Pancreas (tissue), 10 donors: ENCODE measurements at places on chromosomes 3 and 15. TPM values are rescaled to one million over a fixed set of nuclear protein-coding genes. Genes with fewer than 3 reads are reported as not detected.

GRCh38 chr3:98599647-98600411 is 6.4 kb upstream of the CPOX start:
- DNase-seq: no peak

DNA sequence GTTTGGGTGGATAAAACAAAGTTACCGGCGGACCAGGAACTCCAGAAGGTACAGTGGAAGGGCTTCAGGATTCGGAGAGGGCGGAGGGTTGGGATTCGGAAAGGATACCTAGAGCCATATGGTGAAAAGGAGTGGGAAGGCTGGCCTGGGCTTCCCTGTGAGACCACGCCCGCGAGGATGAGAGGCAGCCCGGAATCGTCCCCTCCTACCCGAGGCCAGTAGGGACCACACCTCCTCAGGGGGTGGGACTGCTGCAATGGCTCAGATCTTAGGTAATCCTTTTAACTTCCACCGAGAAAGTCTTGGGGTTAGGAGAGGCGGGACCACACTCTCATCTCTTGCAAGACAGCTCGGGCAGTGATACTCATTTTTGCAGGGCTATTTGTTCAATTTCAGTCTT is 511.3 kb downstream of the OCA2 start:
- DNase-seq: no peak

DNA sequence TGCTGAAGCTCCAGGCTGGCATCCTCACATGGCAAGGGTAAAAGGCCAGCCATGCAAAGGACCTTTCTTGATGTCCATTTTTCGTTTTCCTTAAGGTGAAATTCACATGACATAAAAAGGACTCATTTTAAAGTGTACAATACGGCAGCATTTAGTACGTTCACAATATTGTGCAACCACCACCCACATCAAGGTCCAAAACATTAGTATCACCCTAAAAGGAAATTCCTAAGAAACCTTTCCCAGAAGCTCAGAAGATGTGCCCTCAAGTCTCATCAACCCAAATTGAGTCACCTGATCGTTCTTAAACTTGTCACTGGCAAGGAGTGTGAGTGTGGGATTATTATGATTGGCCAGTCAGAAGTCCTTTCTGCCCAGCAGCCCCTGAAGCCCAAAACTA is 250.1 kb downstream of the TLE3 start:
- no peak for DNase-seq

DNA sequence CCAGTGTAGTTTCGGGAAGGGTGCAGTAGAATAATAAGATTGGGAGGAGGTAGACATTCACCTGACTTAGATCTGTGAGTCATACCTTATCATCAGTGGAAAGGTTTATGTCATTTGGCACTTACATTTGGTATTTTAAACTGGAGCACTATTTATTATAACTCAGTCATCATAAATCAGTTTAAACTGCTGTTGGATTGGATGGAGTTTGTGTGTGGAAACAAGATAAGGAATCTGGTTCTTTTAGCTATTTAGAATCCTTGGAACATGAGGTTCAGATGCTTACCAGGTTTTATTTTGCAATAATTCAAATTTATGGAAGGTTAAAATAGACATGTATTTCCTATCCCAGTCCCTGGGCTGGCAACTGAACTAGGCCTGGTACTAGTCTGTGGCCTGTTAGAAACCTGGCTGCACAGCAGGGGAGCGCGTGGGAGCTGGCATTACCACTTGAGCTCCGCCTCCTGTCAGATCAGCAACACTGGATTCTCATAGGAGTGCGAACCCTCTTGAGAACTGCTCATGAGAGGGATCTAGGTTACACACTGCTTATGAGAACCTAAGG is 34.5 kb downstream of the ZFAND6 start:
- DNase-seq: peak; percentile 50

The BNC1 gene
- polyA plus RNA-seq: 0.02 TPM

- DNase-seq: peak; percentile 35
These were observed 44.6 kb downstream of the ZIC4 start for GRCh38 chr3:147361454-147362420.

GRCh38 chr15:27686369-27686768 is 412.7 kb downstream of the OCA2 start:
- no peak for DNase-seq

DNA sequence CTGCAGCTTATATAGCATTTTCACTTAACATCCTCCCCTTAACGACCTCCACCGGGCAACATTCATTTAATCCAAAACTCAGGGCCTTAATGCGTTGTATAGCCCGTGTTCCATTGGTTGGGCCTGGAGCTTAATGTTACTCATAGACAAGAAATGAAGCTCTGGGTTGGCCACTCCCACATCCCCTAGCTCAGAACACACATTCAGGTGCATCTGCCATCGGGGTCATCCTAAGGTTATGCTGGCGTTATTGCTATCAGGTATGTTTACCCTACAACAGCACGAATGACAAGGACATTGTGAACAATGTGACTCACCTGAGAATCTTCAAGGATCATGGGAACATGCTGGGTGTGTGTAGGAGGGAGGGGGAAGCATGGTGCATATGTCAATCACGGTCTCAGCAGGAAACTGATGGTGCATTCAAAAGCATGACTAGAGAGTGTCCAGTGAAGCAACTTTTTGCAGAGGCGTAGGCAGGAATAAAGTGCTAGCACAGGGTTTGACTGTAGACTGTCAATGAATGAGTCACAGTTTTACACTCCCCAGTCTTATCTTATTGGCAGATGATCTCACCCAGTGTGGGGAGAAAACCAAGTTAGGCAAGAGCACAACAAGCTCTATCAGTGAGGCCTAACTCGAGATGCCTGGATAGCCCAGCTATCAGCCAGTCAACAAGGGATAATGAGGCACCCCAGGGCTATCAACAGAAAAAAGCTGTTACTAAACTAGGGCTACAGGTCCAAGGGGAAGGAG is 402.1 kb upstream of the MCTP2 start:
- no peak for DNase-seq

DNA sequence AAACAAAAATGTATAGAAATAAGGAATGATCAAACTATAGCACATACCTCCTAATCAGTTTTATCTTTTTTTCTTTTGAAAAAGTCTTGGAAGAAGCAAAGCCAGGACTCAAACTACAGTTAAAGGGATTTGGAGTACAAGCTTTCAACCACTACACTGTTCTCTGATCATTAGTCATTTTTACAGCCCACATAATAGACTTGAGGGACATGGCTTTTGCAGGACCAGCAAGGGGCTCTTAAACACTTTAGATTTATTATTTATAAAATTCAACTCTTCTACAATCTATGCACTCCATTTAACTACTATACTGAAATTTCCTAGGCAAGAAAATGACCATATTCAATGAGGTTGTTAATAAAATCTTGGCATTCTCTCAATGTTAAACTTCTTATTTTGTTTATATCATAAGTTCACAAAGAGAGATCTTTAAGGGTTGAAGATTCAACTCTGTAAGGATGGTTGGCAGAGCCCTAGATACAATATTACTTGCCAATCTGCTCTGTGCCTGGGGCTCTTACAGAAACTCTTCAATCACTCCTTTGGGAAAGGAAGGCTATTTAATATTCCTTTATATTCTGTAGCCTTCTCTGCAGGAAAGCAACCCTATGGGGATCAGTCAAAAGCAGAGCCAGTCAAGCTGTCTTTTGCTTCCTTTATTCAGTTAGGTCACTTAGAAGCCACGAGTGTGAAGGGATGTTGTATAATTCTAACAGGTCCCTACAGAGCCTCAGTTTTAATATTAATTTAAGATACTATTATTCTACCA is 557.7 kb upstream of the SGO1 start:
- no peak for DNase-seq

- no peak for DNase-seq
These were observed 231.9 kb upstream of the TBC1D5 start for GRCh38 chr3:17974206-17974841.

DNA sequence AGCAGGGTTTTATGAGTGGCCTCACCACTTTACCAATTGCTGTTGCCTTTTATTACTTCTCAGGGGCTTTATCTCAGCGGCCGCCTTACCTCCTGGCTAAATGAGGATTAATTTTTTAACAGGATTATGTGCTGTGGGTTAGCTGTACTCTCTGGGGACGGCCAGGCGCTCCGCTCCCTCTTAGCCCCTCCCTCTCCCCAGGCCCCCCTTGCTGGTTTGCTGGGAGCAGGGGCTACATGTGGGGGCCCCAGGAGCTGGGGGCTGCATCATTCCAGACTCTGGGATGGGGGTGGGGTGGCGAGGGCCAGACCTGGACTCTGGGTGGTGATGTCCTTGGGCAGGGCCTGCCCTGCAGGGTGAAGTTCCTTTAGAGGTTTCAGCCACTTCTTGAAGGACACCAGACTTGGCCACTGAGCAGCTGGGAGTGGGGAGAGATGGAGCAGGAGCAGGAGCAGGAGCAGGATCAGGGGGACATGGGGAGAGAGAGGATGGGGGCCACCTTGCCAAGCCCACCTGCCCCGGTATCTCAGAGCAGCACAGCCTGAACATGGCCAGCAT is 196.1 kb downstream of the GOLGA6L6 start:
- peak; percentile 8 for DNase-seq

- DNase-seq: no peak
These were observed 144.1 kb downstream of the FILIP1L start for GRCh38 chr3:99970198-99970597.

The ARF4 gene
- polyA plus RNA-seq: 46.1 TPM

GRCh38 chr3:27376109-27376772 is 7.1 kb upstream of the NEK10 start:
- DNase-seq: no peak

The PLA1A gene
- 1.2 TPM for polyA plus RNA-seq

- peak; percentile 80 for DNase-seq
These were observed 795 bp upstream of the SCAANT1 start for GRCh38 chr3:63912768-63913588.

DNA sequence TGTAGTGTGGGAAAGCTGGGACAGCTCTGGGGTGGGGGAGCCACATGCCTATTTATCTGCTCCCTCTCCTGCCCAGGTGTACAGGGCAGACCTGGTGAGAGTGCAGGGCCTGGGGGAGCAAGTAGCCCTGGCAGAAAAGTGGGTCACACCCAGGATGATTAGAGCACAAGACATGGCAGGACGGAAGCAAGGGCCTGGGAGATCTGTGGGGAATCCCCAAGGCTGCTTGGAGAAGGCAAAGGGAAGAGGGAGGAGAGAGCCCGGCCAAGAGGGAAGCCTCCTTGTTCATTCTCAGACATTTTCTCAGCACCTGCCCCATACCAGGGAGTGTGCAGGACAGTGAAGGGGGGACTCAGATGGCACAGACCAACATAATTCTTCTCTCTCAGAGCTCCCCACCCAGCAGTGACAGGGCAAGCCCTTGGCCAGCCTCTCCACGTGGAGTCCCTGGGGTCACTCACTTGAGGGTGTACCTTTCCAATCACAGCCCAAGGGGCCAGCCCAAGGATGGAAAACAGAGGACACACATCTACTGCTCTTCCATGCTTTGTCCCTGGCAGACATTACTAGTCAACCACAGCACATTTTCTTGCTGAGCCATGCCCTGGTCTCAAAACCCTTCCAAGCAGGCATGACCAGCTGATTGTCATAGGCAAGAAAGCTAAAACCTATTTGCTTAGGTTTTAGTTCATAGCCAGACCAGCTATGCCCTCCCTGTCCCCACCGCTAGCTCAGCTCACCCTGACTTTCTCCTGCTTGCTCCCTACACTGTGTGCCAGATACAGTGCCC is 4.9 kb upstream of the DUSP7 start:
- no peak for DNase-seq

The GCSAM gene
- 0.07 TPM for polyA plus RNA-seq
